Prostate gland (tissue), 2 donors: ENCODE measurements at places on chromosomes 1 and 21. TPM values are rescaled to one million over a fixed set of nuclear protein-coding genes. Genes with fewer than 3 reads are reported as not detected.

- H3K36me3 ChIP-seq, result no peaks in the 10 kb centered on the region
- no peak overlapping the region for H3K4me3 ChIP-seq
- no peak for DNase-seq
- no peaks in the 10 kb centered on the region for H3K4me1 ChIP-seq
- no peaks in the 10 kb centered on the region for H3K27me3 ChIP-seq
- no peak overlapping the region for H3K27ac ChIP-seq
These were observed 12.5 kb downstream of the EPS15 start for GRCh38 chr1:51506537-51506936.

Gene S100A9
- 45.2 TPM for total RNA-seq

Gene PITHD1
- total RNA-seq, result 85.7 TPM

Gene TCHHL1
- total RNA-seq, result not detected

GRCh38 chr1:60342569-60342968 is 269.0 kb upstream of the C1orf87 start:
- H3K4me1 ChIP-seq, result no peaks in the 10 kb centered on the region
- H3K4me3 ChIP-seq, result no peak overlapping the region
- DNase-seq, result no peak
- no peaks in the 10 kb centered on the region for H3K27me3 ChIP-seq
- H3K36me3 ChIP-seq, result no peaks in the 10 kb centered on the region

DNA sequence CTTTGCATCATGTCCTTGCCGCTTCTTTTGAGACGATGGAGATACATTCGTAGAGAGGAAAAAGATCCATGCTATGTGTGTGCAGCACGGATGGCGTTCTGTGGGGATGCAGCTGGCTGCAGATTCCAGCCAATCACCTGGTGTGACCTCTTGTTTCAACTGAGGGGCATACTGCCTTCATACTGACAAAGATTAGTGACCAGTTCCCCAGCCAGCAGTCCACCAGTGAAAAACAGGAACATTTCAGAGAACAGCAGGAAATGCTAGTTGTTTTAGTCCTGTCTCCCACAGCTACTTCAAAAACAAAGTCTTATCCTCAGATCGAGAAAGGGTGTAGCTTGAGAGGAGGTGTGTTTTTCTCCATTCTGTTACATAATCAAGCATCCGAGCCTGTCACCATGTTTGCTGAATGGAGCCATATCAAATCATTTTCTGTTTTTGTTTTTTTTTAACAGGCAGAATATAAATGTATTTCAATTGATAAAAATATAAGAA is 255.7 kb upstream of the FMN2 start:
- no peak overlapping the region for H3K4me3 ChIP-seq
- H3K27me3 ChIP-seq, result no peaks in the 10 kb centered on the region
- DNase-seq, result no peak
- H3K36me3 ChIP-seq, result no peaks in the 10 kb centered on the region
- no peak overlapping the region for H3K27ac ChIP-seq

GRCh38 chr1:32014199-32014947 is 705 bp downstream of the KHDRBS1 start:
- no peaks in the 10 kb centered on the region for H3K36me3 ChIP-seq
- H3K4me1 ChIP-seq, result peaks cover 5% of the 10 kb centered on the region
- DNase-seq, result peak; percentile 39
- peak overlapping the region; percentile 96 for H3K4me3 ChIP-seq
- no peaks in the 10 kb centered on the region for H3K27me3 ChIP-seq

Gene ADAMTSL4
- total RNA-seq, result 3.7 TPM

GRCh38 chr1:225750875-225751824 is 26.5 kb upstream of the SRP9 start:
- H3K27ac ChIP-seq, result no peak overlapping the region
- no peak overlapping the region for H3K4me3 ChIP-seq
- no peak for DNase-seq

DNA sequence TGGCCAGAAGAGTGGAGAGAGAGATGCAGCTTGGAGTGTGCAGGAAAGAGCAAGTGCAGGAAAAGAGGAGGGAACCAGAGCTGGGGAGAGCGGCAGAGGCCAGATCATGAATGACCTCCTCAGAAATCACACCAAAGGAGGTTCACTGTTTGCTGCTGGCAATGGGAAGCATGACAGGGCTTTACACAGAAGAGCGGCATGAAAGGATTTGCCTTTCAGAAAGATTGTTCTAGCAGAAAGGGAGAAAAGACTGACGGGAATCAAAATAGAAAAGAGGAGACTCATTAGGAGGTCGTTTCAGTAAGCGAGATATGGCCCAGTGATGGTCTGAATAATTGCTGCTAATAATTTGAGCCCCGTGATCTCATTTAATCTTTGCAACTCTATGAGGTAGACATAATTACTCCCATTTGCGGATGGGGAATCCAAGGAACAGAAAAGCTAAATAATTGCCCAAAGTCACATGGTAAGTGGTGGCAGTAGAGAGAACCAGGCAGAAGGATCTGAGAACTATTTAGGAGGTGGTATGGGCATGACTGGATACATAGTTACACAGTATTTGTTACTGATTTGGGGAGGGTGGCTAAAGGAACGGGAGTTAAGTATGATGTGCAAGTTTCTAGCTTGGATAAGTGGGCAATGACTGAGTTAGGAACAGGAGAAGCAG is 12.5 kb upstream of the HNRNPR start:
- no peak for DNase-seq
- no peak overlapping the region for H3K27ac ChIP-seq
- no peaks in the 10 kb centered on the region for H3K36me3 ChIP-seq
- no peaks in the 10 kb centered on the region for H3K4me1 ChIP-seq

Gene REG4
- 0.62 TPM for total RNA-seq

Gene PPIE
- 60.2 TPM for total RNA-seq

Gene CDK18
- 11.1 TPM for total RNA-seq

- no peak for DNase-seq
- H3K27ac ChIP-seq, result no peak overlapping the region
- H3K27me3 ChIP-seq, result no peaks in the 10 kb centered on the region
- H3K4me3 ChIP-seq, result no peak overlapping the region
- no peaks in the 10 kb centered on the region for H3K36me3 ChIP-seq
- no peaks in the 10 kb centered on the region for H3K4me1 ChIP-seq
These were observed 7.7 kb downstream of the WNT9A start for GRCh38 chr1:227939791-227940771.

GRCh38 chr1:24513706-24514105 is 11.1 kb downstream of the RCAN3 start:
- no peaks in the 10 kb centered on the region for H3K27me3 ChIP-seq
- no peak for DNase-seq

Gene TCHH
- not detected for total RNA-seq

DNA sequence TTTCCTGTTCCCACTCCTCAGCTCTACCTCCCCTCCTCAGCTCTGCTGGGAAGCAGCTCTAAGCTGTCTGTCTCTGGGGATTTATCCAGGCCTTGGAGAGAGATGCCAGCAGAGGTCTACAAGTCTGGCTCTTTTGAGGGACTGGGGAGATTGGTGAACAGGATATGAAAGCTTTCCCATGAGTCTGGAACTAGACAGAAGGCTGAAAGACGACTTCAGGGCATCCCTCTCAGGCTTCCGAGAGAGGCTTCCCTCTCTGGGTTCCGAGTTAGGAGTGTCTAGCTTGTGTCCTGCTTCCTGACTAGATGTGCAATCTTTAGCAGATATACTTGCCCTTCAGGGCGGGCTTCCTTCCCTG is 733 bp downstream of the TMEM35B start:
- H3K27ac ChIP-seq, result peak overlapping the region; percentile 89
- peak overlapping the region; percentile 85 for H3K4me3 ChIP-seq
- DNase-seq, result no peak
- no peaks in the 10 kb centered on the region for H3K27me3 ChIP-seq
- no peaks in the 10 kb centered on the region for H3K36me3 ChIP-seq
- peaks cover 3% of the 10 kb centered on the region for H3K4me1 ChIP-seq

GRCh38 chr1:5099558-5099957 is 445.1 kb downstream of the AJAP1 start:
- DNase-seq, result peak; percentile 30
- H3K27me3 ChIP-seq, result no peaks in the 10 kb centered on the region
- H3K27ac ChIP-seq, result no peak overlapping the region
- H3K36me3 ChIP-seq, result no peaks in the 10 kb centered on the region
- H3K4me1 ChIP-seq, result no peaks in the 10 kb centered on the region

DNA sequence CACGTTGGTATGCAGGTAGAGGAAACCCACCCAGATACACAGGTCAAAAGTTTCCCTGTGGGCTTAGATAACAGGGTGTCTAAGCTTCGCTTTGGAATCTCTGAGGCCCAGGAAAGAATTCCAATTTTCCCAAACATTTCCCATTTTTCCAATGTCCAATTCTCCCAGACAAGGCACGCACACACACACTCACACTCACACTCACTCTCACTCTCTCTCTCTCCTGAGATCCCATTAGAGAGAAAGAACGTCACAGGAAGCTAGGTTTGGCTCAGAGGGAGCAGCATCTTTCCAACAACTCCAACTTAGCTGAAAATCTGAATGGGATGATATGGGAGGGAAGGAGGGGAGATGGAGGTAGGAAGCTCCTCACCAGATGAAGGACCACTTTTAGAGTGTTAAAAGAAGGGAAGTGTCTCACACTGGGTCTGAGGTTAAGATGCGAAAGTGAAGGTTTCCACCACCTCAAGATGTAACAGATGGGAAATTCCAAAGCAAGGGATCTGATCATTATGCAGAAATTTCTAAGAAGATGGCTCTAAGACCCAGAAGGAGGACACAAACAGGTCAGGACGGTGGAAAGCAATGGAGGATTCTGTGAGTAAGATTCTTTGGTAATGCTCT is 63.5 kb downstream of the GNG12 start:
- no peaks in the 10 kb centered on the region for H3K4me1 ChIP-seq
- no peak overlapping the region for H3K27ac ChIP-seq
- H3K27me3 ChIP-seq, result no peaks in the 10 kb centered on the region
- DNase-seq, result no peak
- no peaks in the 10 kb centered on the region for H3K36me3 ChIP-seq

Gene C1QTNF12
- not detected for total RNA-seq

DNA sequence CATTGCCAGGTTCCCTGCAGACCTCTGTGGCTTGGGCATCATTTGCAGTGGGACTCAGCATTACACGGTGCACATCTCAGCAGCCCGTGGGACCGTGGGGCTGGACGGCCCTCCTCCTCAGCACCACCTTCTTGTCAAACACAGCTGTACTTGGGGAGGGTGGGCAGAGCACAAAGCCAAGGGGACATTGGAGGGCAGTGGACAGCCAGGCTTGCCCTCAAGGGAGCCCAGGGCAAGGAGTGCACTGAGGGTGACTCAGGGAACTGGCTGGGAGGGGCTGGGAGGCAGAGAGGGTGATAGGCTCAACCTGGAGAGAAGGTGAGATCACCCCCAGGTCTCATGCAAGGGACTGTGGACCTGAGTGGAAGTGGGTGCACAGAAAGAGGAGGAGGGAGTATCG is 3.4 kb downstream of the CAPN9 start:
- peaks cover 15% of the 10 kb centered on the region for H3K4me1 ChIP-seq
- no peak for DNase-seq
- no peaks in the 10 kb centered on the region for H3K36me3 ChIP-seq
- H3K27me3 ChIP-seq, result no peaks in the 10 kb centered on the region
- no peak overlapping the region for H3K4me3 ChIP-seq

DNA sequence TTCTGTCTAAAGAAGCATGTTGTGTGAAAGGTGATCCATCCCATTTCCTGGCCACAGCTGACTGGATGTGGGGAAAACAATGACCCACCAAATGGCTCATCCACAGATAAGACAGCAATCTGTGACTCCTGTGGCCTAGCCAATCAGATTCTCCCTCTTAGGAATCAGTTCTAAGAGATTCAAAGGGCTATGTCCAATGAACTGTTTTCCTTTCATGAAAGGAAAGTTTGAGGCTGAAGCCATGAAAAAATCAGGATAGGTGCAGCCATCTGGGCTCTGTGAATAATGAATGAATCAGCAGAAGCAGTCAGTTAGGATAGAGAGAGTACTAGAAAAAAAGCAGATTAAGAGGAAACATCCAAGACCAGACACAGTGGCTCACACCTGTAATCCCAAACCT is 164.7 kb downstream of the NRIP1 start:
- no peak for DNase-seq
- no peaks in the 10 kb centered on the region for H3K27me3 ChIP-seq
- no peak overlapping the region for H3K27ac ChIP-seq
- H3K4me3 ChIP-seq, result no peak overlapping the region
- no peaks in the 10 kb centered on the region for H3K36me3 ChIP-seq
- no peaks in the 10 kb centered on the region for H3K4me1 ChIP-seq

DNA sequence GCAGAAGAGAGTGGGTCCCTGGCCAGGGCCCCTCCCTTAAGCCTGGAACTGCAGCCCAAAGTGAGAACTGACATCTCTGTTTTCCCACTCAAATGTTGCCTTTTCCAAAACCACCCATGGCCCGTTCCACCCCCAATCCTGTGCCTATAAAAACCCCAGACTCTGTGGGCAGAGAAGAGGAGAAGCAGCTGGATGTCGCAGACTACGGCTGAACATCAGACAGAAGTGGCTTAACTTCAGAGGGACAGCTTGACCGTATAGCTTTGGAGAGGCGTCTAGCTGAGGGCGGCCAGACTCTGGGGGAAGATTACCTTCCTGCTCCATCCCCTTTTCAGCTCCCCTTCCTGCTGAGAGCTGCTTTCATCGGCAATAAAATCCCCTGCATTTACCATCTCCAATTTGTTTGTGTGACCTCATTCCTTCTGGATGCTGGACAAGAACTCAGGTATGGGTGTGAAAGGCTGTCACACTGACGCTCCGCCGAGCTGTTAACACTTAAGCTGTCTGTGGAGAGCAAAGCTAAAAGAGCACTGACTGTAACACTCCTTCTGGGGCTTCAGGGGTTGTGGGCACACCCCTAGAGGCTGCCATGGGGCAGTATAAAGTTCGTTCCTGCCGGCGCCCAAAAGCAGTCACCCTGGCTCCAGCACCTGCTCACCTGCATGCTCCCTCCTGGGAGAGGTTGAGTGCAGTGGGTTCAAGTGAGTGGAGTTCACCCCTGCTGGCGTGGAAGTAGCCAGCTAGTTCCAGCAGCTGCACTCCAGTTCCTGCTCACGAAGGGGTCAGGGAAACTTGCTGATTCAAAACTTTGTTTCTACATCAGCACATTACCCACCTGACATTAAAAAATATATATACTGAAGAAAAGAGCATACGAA is 19.6 kb upstream of the ERO1B start:
- H3K36me3 ChIP-seq, result no peaks in the 10 kb centered on the region
- DNase-seq, result no peak

DNA sequence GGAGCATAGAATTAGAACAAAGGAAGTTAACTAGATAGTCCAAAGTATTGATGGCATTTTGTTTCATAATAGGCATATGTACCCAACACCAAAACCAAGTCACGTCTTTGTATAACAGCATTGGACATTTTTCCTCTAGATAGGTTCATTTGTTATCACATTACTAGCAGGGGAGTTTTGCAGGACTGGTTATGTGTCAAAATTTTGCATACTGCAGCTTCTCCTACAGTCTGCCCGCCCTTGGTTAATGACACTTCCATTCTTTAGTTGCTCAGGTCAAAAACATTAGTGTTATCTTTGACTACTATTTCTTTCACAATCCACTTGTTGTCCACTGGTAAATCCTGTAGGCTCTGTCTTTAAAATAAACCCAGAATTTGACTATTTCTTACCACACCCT is 8.9 kb downstream of the CAPZA1 start:
- H3K36me3 ChIP-seq, result no peaks in the 10 kb centered on the region
- no peaks in the 10 kb centered on the region for H3K27me3 ChIP-seq
- DNase-seq, result no peak
- H3K4me1 ChIP-seq, result no peaks in the 10 kb centered on the region
- H3K4me3 ChIP-seq, result no peak overlapping the region

- no peaks in the 10 kb centered on the region for H3K36me3 ChIP-seq
- peak within 1 kb of the TSS; percentile 32 for H3K4me3 ChIP-seq
- H3K27me3 ChIP-seq, result no peaks in the 10 kb centered on the region
- peak within 1 kb of the TSS; percentile 96 for H3K27ac ChIP-seq
- H3K4me1 ChIP-seq, result peaks cover 6% of the 10 kb centered on the region
These were observed at the start of gene MR1 for GRCh38 chr1:181033799-181034451. Gene MR1, plus strand, starts transcription at chr1:181033983. Its CDS starts 25 bp downstream, at chr1:181034008.

Gene CLEC20A
- not detected for total RNA-seq

- DNase-seq, result no peak
- peak overlapping the region; percentile 97 for H3K27ac ChIP-seq
- peak overlapping the region; percentile 62 for H3K4me3 ChIP-seq
- no peaks in the 10 kb centered on the region for H3K36me3 ChIP-seq
- H3K4me1 ChIP-seq, result no peaks in the 10 kb centered on the region
These were observed 3.9 kb downstream of the TMPRSS2 start for GRCh38 chr21:41504030-41504429.

Gene ZNF697
- total RNA-seq, result 17.4 TPM
